ENCODE measurements at places on chromosomes 16 and 17. TPM values are rescaled to one million over a fixed set of nuclear protein-coding genes. Genes with fewer than 3 reads are reported as not detected.

Gene CYB5D1
- polyA plus RNA-seq: 8.2 TPM

Gene CCL3
- not detected for polyA plus RNA-seq

Gene RAB34
- 176 TPM for polyA plus RNA-seq

Gene CD300H
- not detected for polyA plus RNA-seq

Gene PRAC1
- polyA plus RNA-seq: not detected

Gene GNG13
- not detected for polyA plus RNA-seq

Gene CNGB1
- polyA plus RNA-seq: 0.18 TPM

Gene KRT20
- not detected for polyA plus RNA-seq

Gene ODAD4
- polyA plus RNA-seq: 0.23 TPM

Gene TUBB3
- polyA plus RNA-seq: 110 TPM

Gene ABCC11
- polyA plus RNA-seq: 0.42 TPM

Gene AP1G1
- 80.2 TPM for polyA plus RNA-seq

Gene KCNG4
- not detected for polyA plus RNA-seq
